Thymus (tissue), 14 donors: ENCODE measurements at places on chromosomes 2 and 18.

DNA sequence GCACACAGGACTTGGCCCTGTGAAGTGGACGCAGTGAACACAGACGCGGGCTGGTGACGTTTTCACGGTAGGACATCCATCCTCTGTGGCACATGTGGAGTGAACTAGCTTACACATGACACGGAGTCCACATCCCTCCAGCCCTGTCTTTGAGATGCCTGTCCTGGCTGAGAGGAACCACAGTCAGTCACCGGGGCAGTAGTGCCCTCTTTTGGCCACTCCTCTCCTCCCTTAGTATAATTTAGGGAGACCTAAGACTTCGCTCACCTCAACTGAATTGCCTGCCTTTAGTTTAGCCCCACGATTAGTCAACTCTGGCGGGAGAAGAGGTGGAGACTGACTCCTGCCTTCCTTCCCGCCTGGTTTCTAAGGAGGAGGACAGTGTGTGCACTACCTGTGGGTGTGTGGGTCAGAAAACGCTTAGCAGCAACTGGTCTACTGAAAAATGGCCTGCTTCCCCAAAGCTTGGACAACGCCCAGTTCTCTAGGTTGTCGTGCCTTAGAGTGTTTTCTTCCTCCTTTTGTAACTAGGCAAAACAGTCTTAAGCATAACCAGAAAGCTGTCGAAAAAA, 70.6 kb downstream of the MBP start:
- H3K27ac ChIP-seq, result peak overlapping the region; percentile 63
- no peak overlapping the region for H3K4me3 ChIP-seq
- H3K36me3 ChIP-seq, result peaks cover 4% of the 10 kb centered on the region
- no peak for DNase-seq
- peaks cover 17% of the 10 kb centered on the region for H3K4me1 ChIP-seq
- H3K27me3 ChIP-seq, result peaks cover 20% of the 10 kb centered on the region

GRCh38 chr18:78935406-78935805, 44.2 kb upstream of the SALL3 start:
- no peak overlapping the region for H3K27ac ChIP-seq
- H3K36me3 ChIP-seq, result no peaks in the 10 kb centered on the region
- H3K4me1 ChIP-seq, result peaks cover 2% of the 10 kb centered on the region
- no peak for DNase-seq
- H3K4me3 ChIP-seq, result no peak overlapping the region

GRCh38 chr2:10385933-10386773, 62.0 kb downstream of the ODC1 start:
- peaks cover 33% of the 10 kb centered on the region for H3K4me1 ChIP-seq
- no peaks in the 10 kb centered on the region for H3K36me3 ChIP-seq
- H3K4me3 ChIP-seq, result no peak overlapping the region
- no peak for DNase-seq
- H3K27me3 ChIP-seq, result no peaks in the 10 kb centered on the region

GRCh38 chr2:7077660-7078267, 160.6 kb downstream of the RNF144A start:
- DNase-seq, result no peak
- H3K4me1 ChIP-seq, result no peaks in the 10 kb centered on the region
- H3K4me3 ChIP-seq, result no peak overlapping the region
- H3K27me3 ChIP-seq, result no peaks in the 10 kb centered on the region
- no peak overlapping the region for H3K27ac ChIP-seq
